PC-9 (cell line): ENCODE measurements at places on chromosomes 4 and X. TPM values are rescaled to one million over a fixed set of nuclear protein-coding genes. Genes with fewer than 3 reads are reported as not detected.
A peak's percentile ranks its signal among the peaks of the same experiment; 100 is the strongest.

Gene LAP3
- 43.9 and 45.0 TPM in 2 replicates for total RNA-seq

Gene CT55
- not detected in 2 replicates for total RNA-seq

Gene UGDH
- total RNA-seq: 88.6 and 98.5 TPM in 2 replicates

Gene NXF2
- not detected in 2 replicates for total RNA-seq

Gene FGFR3
- 8.2 and 10.6 TPM in 2 replicates for total RNA-seq

Gene GAGE2A
- total RNA-seq: not detected in 2 replicates

Gene CXCL8
- 0.35 and 0.38 TPM in 2 replicates for total RNA-seq

Gene ABLIM2
- total RNA-seq: 1.6 and 6.2 TPM in 2 replicates

Gene AWAT2
- not detected in 2 replicates for total RNA-seq

Gene KLHL13
- total RNA-seq: not detected in 2 replicates

DNA sequence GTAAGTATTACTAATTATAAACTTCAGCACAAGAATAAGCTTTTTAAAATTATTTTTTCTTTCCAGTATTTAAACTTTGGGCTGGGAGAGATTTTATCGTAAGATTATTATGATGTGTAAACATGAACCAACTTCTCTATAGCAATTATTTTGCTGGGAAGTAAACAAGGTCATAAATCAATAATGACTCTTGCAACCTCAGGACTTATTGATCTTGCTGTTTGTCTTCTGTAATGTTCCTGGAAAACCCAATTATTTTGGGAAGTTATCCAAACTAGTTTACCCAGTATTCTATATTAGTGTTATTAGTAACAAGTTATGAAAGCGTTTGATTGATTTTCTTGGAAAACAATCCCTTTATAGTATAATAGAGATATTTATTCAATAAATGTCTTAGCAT lies 174.9 kb downstream of the PPP1R2C start:
- no peaks in the 10 kb centered on the region for H3K27me3 ChIP-seq

GRCh38 chrX:114583646-114584374 lies at the start of gene HTR2C:
Gene HTR2C (plus strand): TSS chrX:114584086. CDS start chrX:114726937, 142,851 bp downstream.
- no peak for DNase-seq
- H3K36me3 ChIP-seq: no peaks in the 10 kb centered on the region
- H3K4me3 ChIP-seq: no peak within 1 kb of the TSS
- H3K4me1 ChIP-seq: no peaks in the 10 kb centered on the region
- H3K27ac ChIP-seq: no peak within 1 kb of the TSS

GRCh38 chr4:82710197-82710929 lies 88.2 kb downstream of the SCD5 start:
- no peak for DNase-seq
- no peaks in the 10 kb centered on the region for H3K27me3 ChIP-seq
- H3K36me3 ChIP-seq: no peaks in the 10 kb centered on the region
- no peak overlapping the region for H3K4me3 ChIP-seq
- H3K4me1 ChIP-seq: no peaks in the 10 kb centered on the region
- no peak overlapping the region for H3K27ac ChIP-seq

DNA sequence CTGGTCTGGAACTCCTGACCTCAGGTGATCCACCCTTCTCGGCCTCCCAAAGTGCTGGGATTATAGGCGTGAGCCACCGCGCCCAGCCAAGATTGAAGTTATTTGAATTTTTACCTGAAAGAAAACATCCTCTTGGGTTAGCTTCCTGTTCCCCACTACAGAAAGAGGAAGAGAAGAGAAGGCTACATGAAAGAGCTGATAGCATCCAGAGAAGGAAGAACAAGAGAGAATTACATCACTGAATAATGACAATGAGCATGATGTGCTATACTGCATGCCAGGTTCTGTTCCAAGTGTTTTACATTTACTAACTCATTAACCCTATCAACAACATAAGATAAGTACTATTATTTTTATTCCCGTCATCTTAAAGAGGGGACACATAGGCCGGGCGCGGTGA lies 11.5 kb upstream of the TBC1D1 start:
- no peaks in the 10 kb centered on the region for H3K36me3 ChIP-seq
- no peaks in the 10 kb centered on the region for H3K27me3 ChIP-seq
- 0 out of 2 replicates have a peak, but pooled peaks cover 6% of the 10 kb centered on the region for H3K4me1 ChIP-seq
- H3K4me3 ChIP-seq: no peak overlapping the region

DNA sequence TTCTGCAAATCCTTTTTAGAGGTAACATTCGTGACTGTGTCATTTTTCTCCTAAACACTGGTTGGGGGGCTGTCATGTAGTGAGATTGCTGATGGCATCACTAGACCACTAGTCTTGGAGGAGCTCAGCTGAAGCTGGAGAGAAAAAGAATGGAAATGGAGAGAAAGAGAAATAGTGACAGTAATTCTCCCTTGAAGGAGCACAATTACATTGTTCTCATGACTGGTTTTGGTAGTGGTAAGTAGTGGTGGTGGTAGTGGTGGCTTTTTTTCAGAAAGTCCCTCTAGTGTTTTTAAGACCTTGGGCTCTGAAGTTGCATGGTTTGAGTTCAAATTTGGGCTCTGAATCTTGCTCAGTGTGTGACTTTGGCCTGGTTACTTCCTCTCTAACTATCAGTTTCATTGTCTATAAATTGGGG lies 99.8 kb downstream of the LARP7 start:
- peaks cover 15% of the 10 kb centered on the region; the same call in 1 of the 2 replicates for H3K4me1 ChIP-seq
- no peaks in the 10 kb centered on the region for H3K36me3 ChIP-seq
- H3K27ac ChIP-seq: no peak overlapping the region
- no peak for DNase-seq
- no peak overlapping the region for H3K4me3 ChIP-seq
- no peaks in the 10 kb centered on the region for H3K27me3 ChIP-seq

DNA sequence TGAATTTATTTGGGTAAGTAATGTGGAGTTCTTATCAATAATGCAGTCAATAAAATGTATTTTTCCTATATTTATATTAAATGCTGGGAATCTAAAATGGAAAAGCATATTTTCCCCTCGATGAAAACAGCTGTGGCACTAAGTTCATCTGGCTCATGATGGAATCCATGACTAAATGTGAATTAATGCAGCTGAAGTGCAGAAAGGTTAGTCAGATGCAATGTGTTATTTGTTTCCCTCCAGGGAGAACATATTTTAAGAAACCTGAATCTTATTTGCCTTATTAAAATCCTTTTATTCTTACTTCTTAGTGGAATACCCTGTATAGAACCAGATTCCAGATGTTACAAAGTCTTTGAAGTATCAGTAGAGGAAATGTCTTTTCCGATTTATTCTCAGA lies 247.9 kb downstream of the ARHGAP24 start:
- no peaks in the 10 kb centered on the region for H3K36me3 ChIP-seq
- no peaks in the 10 kb centered on the region for H3K4me1 ChIP-seq
- H3K27me3 ChIP-seq: no peaks in the 10 kb centered on the region
- no peak overlapping the region for H3K27ac ChIP-seq
- no peak for DNase-seq
- H3K4me3 ChIP-seq: no peak overlapping the region

DNA sequence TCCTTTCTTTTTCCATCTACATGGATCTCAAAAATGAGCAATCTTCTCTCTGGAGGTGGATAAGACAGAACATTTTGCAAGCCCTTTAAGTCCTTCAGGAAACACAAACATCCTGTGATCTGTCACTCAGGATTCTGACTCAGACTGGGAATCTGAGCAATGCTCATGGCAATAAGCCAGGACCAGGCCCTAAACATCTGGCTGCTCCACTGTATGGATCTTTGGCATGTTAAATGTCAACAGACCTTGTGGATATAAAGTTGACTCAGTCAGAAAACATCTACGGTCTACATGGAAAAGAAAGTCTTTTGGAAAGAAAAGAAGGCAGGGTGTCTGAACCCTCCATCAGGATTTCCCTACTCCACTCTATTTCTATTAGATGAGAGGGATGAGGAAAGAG lies 17.8 kb upstream of the CHIC2 start:
- peak; percentile 91 for DNase-seq
- H3K27ac ChIP-seq: no peak overlapping the region
- H3K36me3 ChIP-seq: no peaks in the 10 kb centered on the region
- H3K4me1 ChIP-seq: peaks cover 39% of the 10 kb centered on the region
- H3K27me3 ChIP-seq: no peaks in the 10 kb centered on the region
- H3K4me3 ChIP-seq: no peak overlapping the region

GRCh38 chr4:151717909-151718628 lies 42.7 kb downstream of the GATB start:
- no peaks in the 10 kb centered on the region for H3K4me1 ChIP-seq
- H3K27ac ChIP-seq: no peak overlapping the region
- no peak for DNase-seq
- no peaks in the 10 kb centered on the region for H3K36me3 ChIP-seq
- H3K27me3 ChIP-seq: no peaks in the 10 kb centered on the region
- H3K4me3 ChIP-seq: no peak overlapping the region
